ENCODE measurements at places on chromosomes 13 and 19. TPM values are rescaled to one million over a fixed set of nuclear protein-coding genes. Genes with fewer than 3 reads are reported as not detected.

DNA sequence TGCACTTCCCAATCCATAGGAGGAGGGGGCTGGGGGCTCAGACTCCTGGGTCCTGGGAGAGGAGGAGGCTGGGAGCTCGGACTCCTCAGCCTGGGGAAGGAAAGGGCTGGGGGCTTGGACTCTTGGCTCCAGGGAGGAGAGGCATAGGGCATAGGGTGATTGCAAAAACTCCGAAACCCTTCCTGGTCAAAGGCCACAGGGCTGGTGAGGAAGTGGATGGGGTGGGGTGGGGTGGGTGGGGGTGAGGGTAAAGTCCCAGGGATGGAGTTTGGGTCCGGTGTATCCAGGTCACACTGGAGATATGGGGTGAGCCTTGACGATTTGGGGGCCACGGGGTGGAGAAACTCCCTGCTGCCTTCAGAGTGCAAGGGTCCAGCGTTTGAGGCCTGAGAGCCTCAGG, 2.8 kb downstream of the MYH14 start:
- peaks cover 10% of the 10 kb centered on the region for H3K27me3 ChIP-seq
- no peaks in the 10 kb centered on the region for H3K4me1 ChIP-seq
- no peak overlapping the region for H3K4me3 ChIP-seq
- H3K27ac ChIP-seq: no peak overlapping the region
- H3K36me3 ChIP-seq: no peaks in the 10 kb centered on the region
- DNase-seq: no peak

Gene NR2F6
- 38.9 TPM for polyA plus RNA-seq

- no peaks in the 10 kb centered on the region for H3K4me1 ChIP-seq
- no peaks in the 10 kb centered on the region for H3K36me3 ChIP-seq
- DNase-seq: no peak
- H3K27ac ChIP-seq: no peak overlapping the region
Observed at GRCh38 chr19:58079792-58080191, 18.2 kb downstream of the ZSCAN18 start.

- DNase-seq: no peak
- no peak overlapping the region for H3K4me3 ChIP-seq
- no peaks in the 10 kb centered on the region for H3K27me3 ChIP-seq
- no peaks in the 10 kb centered on the region for H3K4me1 ChIP-seq
- H3K27ac ChIP-seq: no peak overlapping the region
- no peaks in the 10 kb centered on the region for H3K36me3 ChIP-seq
Observed at GRCh38 chr19:33248954-33249613, 23.4 kb upstream of the SLC7A10 start.

Gene GNG8
- polyA plus RNA-seq: not detected

DNA sequence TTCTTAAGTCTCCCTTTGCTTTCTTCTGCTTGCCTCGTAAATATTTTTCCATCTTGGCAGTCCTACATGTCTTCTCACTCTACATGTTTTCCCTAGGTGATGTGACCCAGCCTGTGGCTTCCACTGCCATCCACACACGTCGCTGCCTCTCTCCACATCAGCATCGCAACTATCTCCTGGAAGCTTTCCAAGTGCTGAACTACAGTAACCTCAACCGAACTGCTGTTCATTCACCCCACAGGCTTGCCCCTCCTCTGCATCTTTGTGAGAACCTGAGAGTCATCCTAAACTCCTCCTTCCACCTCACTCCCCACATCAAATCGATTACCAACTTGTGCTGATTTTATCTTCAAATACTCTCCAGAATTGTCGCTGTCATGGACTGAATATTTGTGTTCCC, 41.2 kb upstream of the USPL1 start:
- no peaks in the 10 kb centered on the region for H3K36me3 ChIP-seq
- H3K27ac ChIP-seq: no peak overlapping the region
- no peaks in the 10 kb centered on the region for H3K27me3 ChIP-seq
- DNase-seq: no peak

Gene SYNE4
- polyA plus RNA-seq: 0.38 TPM

- peaks cover 8% of the 10 kb centered on the region for H3K27me3 ChIP-seq
- no peaks in the 10 kb centered on the region for H3K36me3 ChIP-seq
- H3K4me1 ChIP-seq: no peaks in the 10 kb centered on the region
- H3K27ac ChIP-seq: no peak overlapping the region
Observed at GRCh38 chr13:42524487-42525034, 49.4 kb upstream of the TNFSF11 start.

Gene UPF1
- polyA plus RNA-seq: 65.9 TPM

- no peaks in the 10 kb centered on the region for H3K36me3 ChIP-seq
- H3K27ac ChIP-seq: no peak overlapping the region
- no peak for DNase-seq
- H3K4me3 ChIP-seq: no peak overlapping the region
- H3K4me1 ChIP-seq: no peaks in the 10 kb centered on the region
Observed at GRCh38 chr13:92825938-92826596, 400.5 kb upstream of the GPC6 start.

DNA sequence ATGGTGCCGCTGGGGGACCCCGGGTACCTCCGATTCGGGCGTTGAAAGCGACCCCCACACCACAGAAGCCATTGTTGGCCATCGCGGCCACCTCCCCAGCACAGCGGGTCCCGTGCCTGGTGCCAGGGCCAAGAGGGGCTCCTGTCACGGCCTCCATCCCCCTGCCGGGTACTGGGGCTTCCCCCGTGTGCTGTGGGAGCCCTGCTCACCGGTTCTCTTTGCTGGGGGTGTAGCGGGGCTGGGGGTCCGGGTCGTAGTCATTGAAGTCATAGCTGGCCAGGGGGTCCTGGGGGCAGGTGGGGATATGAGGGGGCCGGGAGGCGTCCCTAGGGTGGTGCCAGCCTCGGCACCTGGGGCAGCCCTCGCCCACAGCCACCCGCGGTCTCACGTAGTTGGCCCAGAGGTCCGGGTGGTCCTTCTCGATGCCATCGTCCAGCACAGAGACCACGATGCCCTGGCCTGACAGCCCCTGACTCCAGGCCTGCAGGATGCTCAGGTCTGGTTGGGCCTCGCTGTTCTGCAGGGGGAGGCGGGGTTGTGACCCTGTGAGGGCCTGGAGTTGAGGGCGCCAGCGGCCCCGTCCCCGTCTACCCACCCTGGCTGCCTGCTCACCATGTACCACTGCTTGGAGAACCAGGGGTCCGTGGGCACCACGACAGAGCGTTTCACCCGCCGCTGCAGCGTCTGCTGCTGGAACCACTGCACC, 2.4 kb downstream of the PCSK4 start:
- H3K4me1 ChIP-seq: peaks cover 10% of the 10 kb centered on the region
- peaks cover 6% of the 10 kb centered on the region for H3K27me3 ChIP-seq
- no peak for DNase-seq
- no peak overlapping the region for H3K4me3 ChIP-seq
- H3K27ac ChIP-seq: no peak overlapping the region

Gene PPP1R12C
- polyA plus RNA-seq: 86.4 TPM

Data from endothelial cell of umbilical vein (primary cell).